Epithelial cell of proximal tubule (primary cell): ENCODE measurements at places on chromosomes 7 and 10. TPM values are rescaled to one million over a fixed set of nuclear protein-coding genes. Genes with fewer than 3 reads are reported as not detected.

CNTNAP2 gene
- 2.7 and 9.2 TPM in 2 replicates for total RNA-seq

IFIT3 gene
- 5.3 and 10.5 TPM in 2 replicates for total RNA-seq

HECW1 gene
- total RNA-seq = not detected in 2 replicates

SPDYE18 gene
- 0.23 and 0.29 TPM in 2 replicates for total RNA-seq

SPDYE1 gene
- not detected in 2 replicates for total RNA-seq

PRSS37 gene
- total RNA-seq = not detected in 2 replicates

SLC39A12 gene
- total RNA-seq = not detected in 2 replicates

ZNF727 gene
- not detected in 2 replicates for total RNA-seq

PDE6C gene
- total RNA-seq = not detected in 2 replicates

TAS2R5 gene
- 0.35 TPM in 1 of 2 replicates, not detected in the other for total RNA-seq

MYL7 gene
- not detected in 2 replicates for total RNA-seq

FOXP2 gene
- 0.06 and 0.22 TPM in 2 replicates for total RNA-seq

FAM180A gene
- not detected in 2 replicates for total RNA-seq

SSMEM1 gene
- not detected in 2 replicates for total RNA-seq
